A549 treated with GW870086 at 1 μM for 4 hours (cell line): ENCODE measurements at places on chromosomes 2 and 18. TPM values are rescaled to one million over a fixed set of nuclear protein-coding genes. Genes with fewer than 3 reads are reported as not detected.

Gene CHRNG
- total RNA-seq = not detected in 5 replicates

Gene CROCC2
- not detected in 5 replicates for total RNA-seq

Gene RTP5
- total RNA-seq = not detected in 5 replicates

Gene DSG1
- not detected in 5 replicates for total RNA-seq

Gene PIGN
- 8.5 to 11.6 TPM (median 10.4 TPM) in 5 replicates for total RNA-seq

Gene TUBA3E
- total RNA-seq = 0.29 to 0.83 TPM (median 0.62 TPM) in 5 replicates

Gene IL1B
- total RNA-seq = 0.13 to 0.22 TPM (median 0.14 TPM) in 5 replicates

Gene AGXT
- total RNA-seq = not detected in 5 replicates

Gene RGPD4
- total RNA-seq = 0.03 to 0.09 TPM (median 0.06 TPM) in 4 of 5 replicates, not detected in the other

Gene TMEM178A
- 0.15 to 0.29 TPM (median 0.28 TPM) in 3 of 5 replicates, not detected in the others for total RNA-seq

Gene UGT1A3
- 0.07 TPM in 1 of 5 replicates, not detected in the others for total RNA-seq

Gene ELOA2
- total RNA-seq = not detected in 5 replicates

Gene ITPRIPL1
- total RNA-seq = not detected in 5 replicates

Gene CFAP65
- 0.14 to 0.21 TPM (median 0.18 TPM) in 4 of 5 replicates, not detected in the other for total RNA-seq

Gene PSD4
- total RNA-seq = 10.8 to 13.2 TPM (median 12.7 TPM) in 5 replicates

Gene LAMA3
- total RNA-seq = 33.0 to 51.4 TPM (median 48.7 TPM) in 5 replicates

Gene EDAR
- 0.03 to 0.08 TPM (median 0.06 TPM) in 4 of 5 replicates, not detected in the other for total RNA-seq

Gene GREB1L
- total RNA-seq = 1.8 to 4.5 TPM (median 3.4 TPM) in 5 replicates

Gene TMEM163
- total RNA-seq = 0.06 to 0.17 TPM (median 0.16 TPM) in 4 of 5 replicates, not detected in the other

Gene RASGRP3
- 0.55 to 1.2 TPM (median 0.72 TPM) in 5 replicates for total RNA-seq

Gene PRSS56
- 0.09 to 0.16 TPM (median 0.11 TPM) in 5 replicates for total RNA-seq

Gene KANSL1L
- total RNA-seq = 0.34 to 0.70 TPM (median 0.61 TPM) in 5 replicates

Gene KLHL14
- total RNA-seq = not detected in 5 replicates

Gene EPB41L5
- total RNA-seq = 3.3 to 5.8 TPM (median 4.8 TPM) in 5 replicates

Gene DPP10
- not detected in 5 replicates for total RNA-seq

Gene C2orf81
- total RNA-seq = 2.2 to 4.1 TPM (median 3.2 TPM) in 5 replicates

Gene GBX2
- total RNA-seq = 1.9 to 4.1 TPM (median 3.0 TPM) in 5 replicates

Gene OTOS
- not detected in 5 replicates for total RNA-seq

Gene EFR3B
- 11.3 to 13.7 TPM (median 12.3 TPM) in 5 replicates for total RNA-seq

Gene ALK
- not detected in 5 replicates for total RNA-seq

Gene HDHD2
- 4.5 to 11.0 TPM (median 8.6 TPM) in 5 replicates for total RNA-seq

Gene ARHGEF4
- 7.6 to 10.6 TPM (median 10.3 TPM) in 5 replicates for total RNA-seq

Gene LONRF2
- 1.8 to 3.5 TPM (median 2.7 TPM) in 5 replicates for total RNA-seq

Gene ACMSD
- total RNA-seq = not detected in 5 replicates

Gene IL37
- total RNA-seq = not detected in 5 replicates

Gene CDH19
- 0.52 to 1.2 TPM (median 1.0 TPM) in 5 replicates for total RNA-seq

Gene LCT
- 0.02 to 0.07 TPM (median 0.03 TPM) in 5 replicates for total RNA-seq

Gene SIX3
- total RNA-seq = 0.39 to 0.73 TPM (median 0.71 TPM) in 5 replicates

Gene EGR4
- total RNA-seq = 0.09 to 0.42 TPM (median 0.24 TPM) in 4 of 5 replicates, not detected in the other

Gene ASPRV1
- total RNA-seq = 0.22 to 0.41 TPM (median 0.36 TPM) in 5 replicates

Gene GAD1
- 0.38 to 0.71 TPM (median 0.53 TPM) in 5 replicates for total RNA-seq

Gene RAD51AP2
- total RNA-seq = not detected in 5 replicates

Gene GYPC
- total RNA-seq = not detected in 5 replicates

Gene G6PC2
- not detected in 5 replicates for total RNA-seq

Gene B4GALT6
- total RNA-seq = 4.5 to 7.5 TPM (median 6.4 TPM) in 5 replicates

Gene PLA2R1
- total RNA-seq = 2.0 to 2.7 TPM (median 2.3 TPM) in 5 replicates

Gene AKAIN1
- total RNA-seq = not detected in 5 replicates

Gene ATOH8
- total RNA-seq = 7.2 to 10.5 TPM (median 8.1 TPM) in 5 replicates

Gene KCNG2
- total RNA-seq = not detected in 5 replicates

Gene TBC1D8
- total RNA-seq = 49.9 to 75.2 TPM (median 68.2 TPM) in 5 replicates

Gene ERICH2
- not detected in 5 replicates for total RNA-seq

Gene SCN1A
- total RNA-seq = not detected in 5 replicates

Gene SULT1C4
- not detected in 5 replicates for total RNA-seq

Gene MEP1B
- 0.05 TPM in 1 of 5 replicates, not detected in the others for total RNA-seq

Gene GKN1
- total RNA-seq = 0.56 to 0.72 TPM (median 0.57 TPM) in 4 of 5 replicates, not detected in the other
